ENCODE measurements at places on chromosomes 16 and 17.

GRCh38 chr17:28895794-28896447 is 1.6 kb downstream of the FLOT2 start:
- no peak for DNase-seq

DNA sequence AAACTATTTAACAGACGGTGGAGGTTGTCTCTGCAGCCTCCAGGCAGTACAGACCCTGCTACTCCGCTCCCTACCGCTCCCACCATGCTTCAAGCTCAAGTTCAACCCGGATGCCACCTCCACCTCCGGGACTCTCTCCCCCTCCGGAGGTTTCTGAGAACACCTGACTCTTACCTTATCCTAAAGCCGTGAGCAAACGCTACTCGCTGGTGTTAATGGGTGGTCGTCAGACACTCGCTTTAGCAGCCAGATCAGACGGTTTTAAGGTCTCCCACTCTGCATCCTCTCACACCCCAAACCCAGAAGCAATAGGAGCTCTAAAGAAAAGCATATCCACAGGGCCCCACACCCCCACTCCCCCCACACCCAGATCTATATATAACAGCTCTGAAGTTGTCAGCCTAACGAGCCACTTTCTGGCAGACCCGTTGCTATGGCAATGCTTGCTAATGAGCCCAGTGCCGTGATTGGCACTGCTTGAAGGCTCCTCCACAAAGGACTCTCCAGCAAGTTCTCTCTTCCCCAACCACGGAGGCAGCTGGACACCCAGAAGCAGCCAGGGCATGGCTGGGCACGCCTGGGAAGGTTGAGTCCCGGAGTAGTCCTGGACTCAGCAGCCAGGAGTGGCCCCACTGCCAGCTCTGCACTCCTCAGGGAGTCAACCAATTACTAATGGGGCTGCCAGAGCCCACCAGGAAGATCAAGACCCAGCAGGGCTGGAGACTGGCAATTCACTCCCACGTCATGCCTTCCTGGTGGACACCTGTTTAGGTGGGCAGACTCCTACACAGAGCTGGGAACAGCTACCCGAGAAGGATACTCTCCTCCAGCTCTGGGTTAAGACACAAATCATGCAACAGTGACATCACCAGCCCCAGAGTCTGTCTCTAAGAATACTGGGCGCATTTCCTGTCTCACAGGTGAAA is 121.2 kb upstream of the RCVRN start:
- no peak for DNase-seq

DNA sequence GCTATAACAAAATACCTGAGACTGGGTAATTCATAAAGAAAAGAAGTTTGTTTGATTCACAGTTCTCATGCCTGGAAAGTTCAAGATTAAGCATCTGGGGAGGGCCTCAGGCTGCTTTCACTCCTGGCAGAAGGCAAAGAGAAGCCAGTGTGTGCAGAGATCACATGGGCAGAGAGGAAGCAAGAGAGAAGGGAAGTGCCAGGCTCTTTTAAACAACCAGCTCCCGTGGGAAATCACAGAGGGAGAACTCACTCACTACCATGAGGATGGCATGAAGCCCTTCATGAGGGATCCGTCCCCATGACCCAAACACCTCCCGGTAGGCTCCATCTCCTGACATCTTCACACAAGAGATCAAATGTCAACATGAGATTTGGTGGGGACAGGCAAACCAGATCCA is 501.6 kb downstream of the MAF start:
- DNase-seq, result no peak

DNA sequence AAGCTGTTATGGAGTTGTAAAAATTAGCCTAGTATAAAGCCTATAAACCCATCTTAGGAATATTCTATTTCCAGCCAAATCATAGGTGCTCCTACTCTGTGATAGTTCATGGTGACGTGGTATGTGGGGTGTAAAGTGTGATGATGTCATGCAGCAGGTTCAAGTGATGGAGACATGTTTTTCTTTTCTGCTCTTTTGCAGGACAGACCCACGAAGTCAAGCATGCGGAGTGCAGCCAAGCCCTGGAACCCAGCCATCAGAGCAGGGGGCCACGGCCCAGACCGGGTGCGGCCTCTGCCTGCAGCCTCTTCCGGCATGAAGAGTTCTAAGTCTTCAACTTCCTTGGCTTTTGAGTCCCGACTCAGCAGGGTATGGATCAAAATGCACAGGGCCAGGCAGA is 87.3 kb downstream of the SPECC1 start:
- DNase-seq, result no peak

GRCh38 chr17:81063106-81064093 is 28.4 kb downstream of the BAIAP2 start:
- no peak for DNase-seq

DNA sequence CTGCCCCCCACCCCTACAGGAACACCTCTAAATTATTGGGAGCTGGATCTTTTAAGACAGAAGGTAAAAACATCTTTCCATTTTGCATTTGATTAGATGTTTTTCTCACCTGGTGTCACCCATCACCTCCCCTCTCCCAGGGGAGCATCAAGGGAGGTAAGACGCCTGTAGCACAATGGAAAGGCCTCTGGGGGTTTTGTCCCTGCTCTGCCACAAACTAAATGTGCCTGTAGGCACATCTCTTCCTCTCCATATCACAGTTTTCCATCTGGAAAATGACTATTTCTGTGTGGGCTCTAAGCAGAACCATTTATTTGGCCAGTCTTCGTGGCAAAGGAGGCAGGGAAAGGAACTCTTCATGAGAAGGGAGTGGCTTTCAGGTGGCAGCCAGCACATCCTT is 76.6 kb downstream of the GNAO1 start:
- DNase-seq, result no peak

DNA sequence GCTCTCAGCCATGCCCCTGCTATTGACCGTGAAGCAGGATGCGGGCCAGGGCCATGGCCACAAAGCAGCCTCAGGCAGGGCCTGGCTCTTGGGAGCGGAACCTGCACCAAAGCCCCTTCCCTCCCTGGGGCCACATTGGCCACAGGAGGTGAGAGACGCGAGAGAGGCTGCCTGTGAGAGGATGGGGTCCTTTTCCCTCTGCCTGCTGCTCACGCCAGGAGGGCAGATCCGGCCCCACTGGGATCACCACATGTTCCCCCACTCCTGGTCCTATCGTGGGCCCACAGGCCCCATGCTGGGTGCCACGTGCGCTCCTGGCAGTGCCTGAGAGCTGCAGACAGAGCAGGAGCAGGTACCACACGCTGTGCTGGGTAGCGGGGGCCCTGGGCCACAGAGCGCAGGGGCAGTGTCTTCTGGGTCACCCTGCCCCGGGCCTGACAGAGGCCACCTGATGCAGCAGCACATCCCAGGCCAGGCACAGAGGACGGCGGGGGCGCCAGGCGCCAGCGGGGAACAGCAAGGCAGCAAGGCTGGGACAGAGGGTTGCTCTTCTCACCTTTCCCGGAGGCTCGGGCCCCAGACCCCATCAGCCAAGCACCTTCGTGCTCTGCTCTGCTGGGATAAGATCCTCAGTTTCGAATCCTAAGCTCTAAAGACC is 9.2 kb upstream of the NUDT16L1 start:
- no peak for DNase-seq

- no peak for DNase-seq
These were observed 6.1 kb downstream of the MT1H start for GRCh38 chr16:56675685-56676210.

- peak; percentile 5 for DNase-seq
These were observed 10.0 kb upstream of the C1QTNF8 start for GRCh38 chr16:1105888-1106620.

DNA sequence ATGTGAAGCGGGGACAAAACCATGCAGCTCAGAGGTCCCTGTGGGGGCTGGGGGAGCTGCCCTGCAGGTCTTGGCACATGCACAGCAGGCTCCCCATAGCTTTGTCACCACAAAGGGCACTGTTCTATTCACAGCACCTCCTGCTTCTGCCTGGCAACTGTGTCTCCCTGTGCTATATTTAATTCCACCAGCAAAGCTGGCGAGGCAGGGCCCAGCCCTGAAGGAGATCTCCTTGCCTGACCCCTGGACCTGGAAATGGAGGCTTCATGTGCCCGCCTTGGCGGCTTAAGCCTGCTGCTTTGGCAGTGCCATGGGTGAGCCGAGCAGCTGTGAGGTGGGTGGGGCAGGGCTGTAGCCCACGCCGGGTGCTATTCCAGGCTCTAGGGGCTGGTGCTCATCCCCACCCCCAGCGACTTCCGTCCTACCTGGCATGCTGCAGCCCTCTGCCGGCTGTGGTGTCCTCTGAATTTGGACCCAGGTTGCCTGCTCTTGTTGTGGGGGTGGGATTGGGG is 6.8 kb downstream of the LDHD start:
- no peak for DNase-seq

GRCh38 chr16:27240948-27241531 is 27.5 kb downstream of the NSMCE1 start:
- DNase-seq, result no peak

- DNase-seq, result peak; percentile 8
These were observed 9.4 kb downstream of the METTL9 start for GRCh38 chr16:21608639-21609328.

GRCh38 chr17:80800481-80801391 is 190.9 kb upstream of the CHMP6 start:
- no peak for DNase-seq

- DNase-seq, result no peak
These were observed 89.1 kb upstream of the NOL11 start for GRCh38 chr17:67628580-67629013.

DNA sequence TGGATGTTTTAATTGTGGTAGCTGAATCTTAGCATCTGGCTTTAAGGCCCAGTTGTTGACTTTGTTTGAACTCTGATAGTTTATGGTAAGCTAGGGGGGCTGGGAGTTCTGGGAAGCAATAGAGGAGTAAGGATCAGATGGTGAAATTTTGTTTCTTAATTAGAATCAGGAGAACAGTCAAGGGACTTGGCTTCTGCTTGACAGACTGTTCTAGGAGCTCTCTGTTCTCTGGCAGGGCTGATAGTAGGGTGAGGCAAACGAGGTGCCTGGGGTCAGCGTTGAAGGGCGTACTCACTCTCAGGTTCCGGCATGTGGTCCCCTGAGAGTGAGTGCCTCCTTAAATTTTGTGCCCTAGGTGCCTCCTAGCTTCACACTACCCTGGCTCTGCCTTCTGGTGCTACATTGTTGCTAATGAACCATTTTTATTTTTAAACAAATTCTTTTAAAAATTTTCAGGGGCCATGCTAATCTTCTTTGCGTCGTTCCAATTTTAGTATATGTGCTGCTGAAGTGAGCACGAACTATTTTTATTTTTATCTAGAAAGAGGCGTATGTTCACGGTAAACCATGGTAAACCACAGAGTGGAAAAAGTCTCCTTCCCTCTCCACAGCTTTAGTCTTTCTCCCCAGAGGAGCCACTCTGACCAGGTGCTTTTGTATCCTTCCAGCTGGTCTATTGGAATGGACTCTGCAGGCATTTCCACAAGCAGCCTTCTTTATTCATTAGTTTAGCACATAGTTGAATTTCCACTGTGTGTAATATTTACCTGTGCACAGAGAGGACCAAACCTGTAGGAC is 19.7 kb downstream of the SLC7A6 start:
- no peak for DNase-seq

DNA sequence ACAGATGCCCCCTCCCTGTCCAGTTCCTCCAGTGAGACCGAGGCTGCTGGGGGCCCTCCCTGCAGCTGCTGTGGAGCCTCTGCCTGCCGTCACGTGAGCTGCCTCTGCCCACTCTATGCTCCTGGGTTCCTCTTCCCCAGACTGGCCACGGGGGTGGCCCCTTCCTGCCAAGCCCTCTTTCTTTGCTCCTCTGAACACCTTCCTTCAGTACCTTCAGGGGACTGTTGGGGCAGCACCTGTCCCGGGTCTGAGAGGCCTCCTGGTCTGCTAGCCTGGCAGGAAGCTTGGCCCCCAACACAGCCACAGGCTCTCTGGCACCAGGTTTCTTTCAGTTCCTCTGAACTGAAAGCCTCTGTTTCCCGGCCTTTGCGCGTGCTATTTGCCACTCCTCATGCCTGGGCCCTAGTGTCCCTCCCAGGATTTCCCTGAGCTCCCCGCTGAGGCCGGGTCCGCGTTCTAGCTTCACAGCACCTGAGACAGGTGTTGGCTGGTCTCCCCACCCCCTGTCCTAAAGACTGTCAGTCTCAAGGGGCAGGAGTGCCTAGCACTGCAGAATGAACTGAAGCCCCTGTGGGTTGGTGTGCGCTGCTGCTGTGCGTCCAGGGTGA is 6.6 kb upstream of the ATP6V0C start:
- peak; percentile 8 for DNase-seq

- DNase-seq, result no peak
These were observed 11.0 kb downstream of the SNN start for GRCh38 chr16:11679250-11679649.

GRCh38 chr16:49839017-49839825 is 16.7 kb downstream of the ZNF423 start:
- no peak for DNase-seq

DNA sequence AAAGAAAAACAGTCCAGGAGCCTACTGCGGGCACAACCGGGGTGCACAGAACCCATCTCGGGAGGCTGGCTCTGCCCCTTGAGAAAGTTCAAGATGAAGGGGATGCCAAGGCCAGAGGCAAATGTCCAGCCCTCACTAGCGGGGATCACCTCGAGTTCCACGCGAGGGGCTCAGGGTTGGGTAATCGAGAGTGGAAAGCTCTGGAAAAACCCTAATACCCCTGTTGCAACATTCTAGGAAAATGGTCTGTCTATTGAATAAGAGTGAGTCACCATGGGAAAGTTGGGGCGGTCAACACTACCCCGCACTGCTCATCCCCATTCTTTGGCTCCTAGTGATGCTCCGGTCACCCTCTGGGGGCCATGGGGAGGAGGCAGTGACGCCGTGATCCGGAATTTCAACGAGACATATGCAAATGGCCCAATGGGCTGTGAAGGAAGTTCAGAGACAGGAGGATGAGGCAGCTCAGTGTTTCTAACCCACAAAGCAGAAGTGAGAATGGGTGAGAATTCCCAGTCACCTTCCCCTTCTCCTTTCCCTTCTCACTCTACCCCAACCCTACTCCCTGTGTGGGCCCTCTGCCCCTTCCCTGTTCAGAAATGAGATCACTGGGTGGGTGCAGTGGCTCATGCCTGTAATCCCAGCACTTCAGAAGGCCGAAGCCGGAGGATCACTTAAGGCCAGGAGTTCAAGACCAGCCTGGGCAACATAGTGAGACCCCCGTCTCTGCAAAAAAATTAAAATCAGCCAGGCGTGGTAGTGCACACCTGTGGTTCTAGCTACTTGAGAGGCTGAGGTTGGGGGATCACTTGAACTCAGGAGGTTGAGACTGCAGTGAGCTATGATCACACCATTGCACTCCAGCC is 22.4 kb downstream of the SOCS3 start:
- DNase-seq, result peak; percentile 65

- DNase-seq, result no peak
These were observed 8.0 kb upstream of the LGALS9 start for GRCh38 chr17:27622986-27623385.

- DNase-seq, result no peak
These were observed 2.3 kb downstream of the SLFN5 start for GRCh38 chr17:35245196-35245486.

GRCh38 chr17:57672971-57673370 is 72.1 kb downstream of the CCDC182 start:
- DNase-seq, result no peak
